Gastrocnemius medialis (tissue), 4 donors: ENCODE measurements at places on chromosomes 3 and 15.
A peak's percentile ranks its signal among the peaks of the same experiment; 100 is the strongest.

GRCh38 chr3:179301645-179302044 lies 21.2 kb upstream of the ZNF639 start:
- DNase-seq = no peak

DNA sequence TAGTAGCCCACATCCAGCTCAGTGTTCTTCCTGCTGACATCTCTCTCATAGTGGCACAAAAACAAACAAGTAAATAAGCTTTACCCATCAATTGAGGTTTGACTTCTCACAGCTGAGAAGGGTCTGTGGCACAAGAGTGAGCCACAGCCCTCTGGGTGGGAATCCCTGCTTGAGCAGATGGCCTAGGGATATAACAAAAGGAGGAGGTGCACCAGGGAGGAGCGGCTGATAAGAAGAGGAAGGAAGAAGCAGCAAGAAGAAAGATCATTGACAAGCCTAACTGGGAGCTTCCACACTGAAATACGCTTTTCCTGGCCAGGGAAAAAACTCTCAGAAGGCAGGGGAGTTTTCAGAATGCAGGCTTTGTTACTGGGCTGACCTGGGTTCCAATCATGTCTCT lies 279.8 kb downstream of the UACA start:
- DNase-seq = no peak

- no peak for DNase-seq
Measured at GRCh38 chr3:16146015-16146730, 28.3 kb upstream of the GALNT15 start.

DNA sequence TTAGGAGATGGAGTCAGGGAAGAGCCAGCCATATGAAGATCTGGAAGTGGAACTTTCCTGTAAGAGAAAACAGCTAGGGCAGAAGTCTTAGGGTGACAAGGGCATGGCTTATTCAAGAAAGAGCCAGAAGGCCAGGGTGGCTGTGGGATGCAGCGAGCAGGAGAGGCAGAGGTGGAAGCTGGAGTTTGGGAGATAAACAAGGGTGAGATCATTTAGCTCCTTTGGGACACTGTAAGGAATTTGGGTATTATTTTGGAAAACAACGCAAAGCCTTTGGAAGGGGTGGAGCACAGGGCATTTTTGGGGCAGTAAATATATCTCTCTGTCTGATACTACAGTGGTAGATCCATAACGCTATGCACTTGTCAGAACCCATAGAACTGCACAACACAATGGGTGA lies 5.0 kb upstream of the IL16 start:
- no peak for DNase-seq

GRCh38 chr15:70812827-70813364 lies 41.1 kb downstream of the LARP6 start:
- no peak for DNase-seq

- DNase-seq = peak; percentile 58
Measured at GRCh38 chr15:89776274-89777072, at the start of gene MESP2. TSS of gene MESP2 (plus strand) at chr15:89776332. CDS start at chr15:89776358, 26 bp downstream.
